ENCODE measurements at places on chromosomes 5 and 9. TPM values are rescaled to one million over a fixed set of nuclear protein-coding genes. Genes with fewer than 3 reads are reported as not detected.
A peak's percentile ranks its signal among the peaks of the same experiment; 100 is the strongest.

MAPKAP1 gene
- total RNA-seq: 110 TPM

DNA sequence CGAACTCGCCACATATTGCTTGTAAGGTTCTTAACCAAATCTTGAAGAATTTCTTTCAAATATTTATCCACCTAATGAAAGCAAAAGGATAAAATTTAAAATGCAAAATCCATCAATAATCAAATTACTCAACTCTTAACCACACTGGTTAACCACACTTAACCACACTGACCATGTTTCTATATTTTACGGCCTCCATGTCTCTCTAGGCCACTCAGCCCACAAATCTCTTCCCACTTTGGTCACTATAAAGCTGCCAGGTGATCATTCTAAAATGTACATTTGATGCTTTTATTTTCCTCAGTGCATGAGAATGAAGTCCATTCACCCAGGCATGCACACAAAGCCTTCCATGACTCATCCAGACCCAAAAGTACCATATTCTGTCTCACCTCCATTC lies 56.4 kb upstream of the OR2K2 start:
- no peak for DNase-seq

GRCh38 chr9:133347515-133347984 lies 381 bp downstream of the MED22 start:
- peak; percentile 50 for DNase-seq

GRCh38 chr9:14158916-14159315 lies 155.0 kb downstream of the NFIB start:
- DNase-seq: no peak

DNA sequence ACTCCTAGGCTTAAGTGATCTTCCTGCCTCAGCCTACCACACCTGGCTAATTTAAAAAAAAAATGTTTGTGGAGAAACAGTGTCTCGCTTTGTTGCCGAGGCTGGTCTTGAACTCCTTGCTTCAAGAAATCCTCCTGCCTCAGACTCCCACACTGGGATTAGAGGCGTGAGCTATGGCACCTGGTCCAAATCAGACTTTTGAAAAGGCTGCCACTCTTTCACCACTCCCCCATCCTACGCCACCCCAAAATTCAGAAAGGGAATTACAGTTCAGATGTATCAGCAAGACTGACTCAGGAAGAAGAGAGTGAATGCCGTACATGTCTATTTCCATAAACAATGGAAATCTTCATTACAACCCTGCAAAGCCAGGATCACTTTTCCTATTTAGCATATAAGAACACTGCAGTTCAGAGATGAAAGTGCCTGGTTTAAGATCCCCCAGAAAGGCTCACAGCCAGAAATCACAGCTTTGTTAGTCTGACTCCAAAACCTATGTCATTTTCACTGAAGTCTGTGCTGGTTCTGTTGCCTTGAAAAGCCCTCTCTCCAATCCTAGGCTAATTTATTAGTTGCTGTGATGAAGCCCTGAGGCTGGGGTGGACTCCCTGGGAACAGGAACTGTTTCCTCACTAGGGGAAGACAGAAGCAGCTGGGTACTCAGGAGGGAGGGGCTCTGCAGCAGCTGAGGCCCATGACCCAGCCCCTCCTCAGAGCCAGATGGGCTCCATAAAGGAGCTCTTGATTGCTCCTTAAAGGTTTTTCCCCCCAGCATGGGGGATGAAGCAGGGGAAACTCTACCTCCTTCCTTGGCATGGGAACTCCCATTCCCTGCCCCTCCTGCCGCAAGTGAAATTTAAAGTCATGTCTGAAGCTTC lies 3.1 kb downstream of the FBLL1 start:
- DNase-seq: no peak

ALAD gene
- 29.0 TPM for total RNA-seq
